GM20000 (cell line): ENCODE measurements at places on chromosomes 11 and 22.

DNA sequence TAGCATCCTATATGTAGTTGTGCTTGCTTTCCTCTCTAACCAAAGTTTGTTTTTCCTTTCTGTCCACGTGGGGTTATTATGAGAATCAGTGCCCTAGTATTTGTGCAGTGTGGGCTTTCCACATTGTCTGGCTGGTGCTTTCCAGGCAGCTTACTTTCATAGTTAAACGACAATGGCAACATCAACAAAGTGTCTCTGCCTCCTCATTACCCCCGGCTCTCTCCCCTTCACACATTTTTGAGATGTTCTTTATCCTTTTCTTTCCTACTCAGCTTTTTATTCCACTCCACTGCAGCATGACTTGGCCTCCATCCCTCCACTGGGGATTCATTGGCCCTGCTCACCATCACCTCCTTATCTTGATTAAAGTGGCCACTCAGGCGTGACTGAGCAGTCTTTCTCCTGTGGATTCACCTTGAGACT, 19.1 kb downstream of the SPECC1L start:
- DNase-seq = no peak

GRCh38 chr11:33389635-33390034, 132.5 kb downstream of the HIPK3 start:
- peak; percentile 58 for DNase-seq

GRCh38 chr22:22207845-22208564, 36.6 kb upstream of the VPREB1 start:
- DNase-seq = peak; percentile 86

DNA sequence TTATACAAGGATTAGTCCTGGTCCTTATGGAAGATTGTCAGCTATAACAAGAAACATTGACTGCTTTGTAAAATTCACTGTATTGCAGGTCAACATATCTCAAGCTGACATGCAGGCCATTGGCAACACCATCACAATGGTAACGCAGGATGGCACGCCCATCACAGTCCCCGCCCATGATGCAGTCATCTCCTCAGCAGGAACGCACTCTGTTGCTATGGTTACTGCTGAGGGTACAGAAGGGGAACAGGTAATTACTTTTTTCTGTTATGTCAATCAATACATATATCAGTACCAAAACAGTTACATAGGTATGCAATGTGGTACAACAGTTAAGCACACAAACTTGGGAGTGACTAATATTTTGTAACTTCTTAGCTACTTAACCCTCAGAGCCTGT, 55.3 kb downstream of the ZNF143 start:
- DNase-seq = no peak

- peak; percentile 58 for DNase-seq
Observed at GRCh38 chr11:16935518-16936302, 78.5 kb downstream of the PLEKHA7 start.
